Thymus (tissue), 14 donors: ENCODE measurements at places on chromosomes 1 and 21. TPM values are rescaled to one million over a fixed set of nuclear protein-coding genes. Genes with fewer than 3 reads are reported as not detected.

Gene GPR37L1
- total RNA-seq: under 0.01 TPM

Gene DR1
- total RNA-seq: 62.3 TPM

Gene NCSTN
- 22.2 TPM for total RNA-seq

Gene C1orf21
- 13.6 TPM for total RNA-seq

Gene TLR5
- 3.5 TPM for total RNA-seq
